Activated effector memory CD4-positive, alpha-beta T cell treated with Interleukin-2 at 50 U/mL for 16 hours (primary cell): ENCODE measurements at places on chromosomes 12 and 14.

- DNase-seq: no peak
These were observed 346.4 kb upstream of the ATP2B1 start for GRCh38 chr12:90055071-90055470.

- DNase-seq: no peak
These were observed 48.3 kb upstream of the KCNMB4 start for GRCh38 chr12:70317781-70318180.

- no peak for DNase-seq
These were observed 19.2 kb upstream of the MAP1LC3B2 start for GRCh38 chr12:116539905-116540482.

DNA sequence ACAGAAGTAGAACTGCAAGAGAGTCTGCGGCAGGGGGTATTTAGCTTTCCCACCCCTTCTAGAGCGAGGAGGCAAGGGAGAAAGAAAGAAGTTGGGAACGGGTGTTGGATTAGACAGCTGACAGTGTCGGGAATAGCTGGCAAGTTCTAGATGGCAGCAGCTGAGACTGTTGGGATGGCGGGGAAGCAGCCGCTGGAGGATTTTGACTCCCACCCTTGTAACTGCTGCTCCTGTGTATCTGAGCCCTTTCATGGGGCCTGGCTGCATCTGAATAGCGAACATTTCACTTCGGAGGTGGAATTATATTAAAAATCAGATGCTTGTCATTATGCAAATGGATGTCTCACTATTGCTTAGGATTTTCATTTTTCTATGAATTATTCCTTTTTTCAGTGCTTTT is 104.6 kb downstream of the AACS start:
- no peak for DNase-seq

DNA sequence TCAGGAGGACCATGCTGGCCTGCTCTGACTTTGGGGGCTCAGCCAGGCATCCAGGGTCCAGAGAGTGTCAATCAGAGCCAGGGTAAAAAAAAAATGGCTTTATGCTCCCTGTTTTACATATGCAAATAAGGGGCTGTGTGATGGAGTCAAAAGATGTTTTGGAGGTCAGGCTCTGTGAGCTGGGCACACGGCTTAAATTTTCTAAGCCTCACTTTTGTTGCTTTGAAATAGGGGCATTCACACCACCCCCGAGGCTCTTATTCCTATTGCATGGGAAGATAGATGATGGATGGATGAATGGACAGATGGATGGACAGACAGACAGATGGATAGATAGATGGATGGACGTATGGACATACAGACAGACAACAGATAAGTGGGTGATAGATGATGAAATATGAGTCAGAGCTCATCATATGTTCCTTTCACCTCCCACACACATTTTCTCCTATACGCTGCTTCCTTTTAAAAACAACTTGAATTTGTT is 42.7 kb downstream of the RIN3 start:
- DNase-seq: no peak

DNA sequence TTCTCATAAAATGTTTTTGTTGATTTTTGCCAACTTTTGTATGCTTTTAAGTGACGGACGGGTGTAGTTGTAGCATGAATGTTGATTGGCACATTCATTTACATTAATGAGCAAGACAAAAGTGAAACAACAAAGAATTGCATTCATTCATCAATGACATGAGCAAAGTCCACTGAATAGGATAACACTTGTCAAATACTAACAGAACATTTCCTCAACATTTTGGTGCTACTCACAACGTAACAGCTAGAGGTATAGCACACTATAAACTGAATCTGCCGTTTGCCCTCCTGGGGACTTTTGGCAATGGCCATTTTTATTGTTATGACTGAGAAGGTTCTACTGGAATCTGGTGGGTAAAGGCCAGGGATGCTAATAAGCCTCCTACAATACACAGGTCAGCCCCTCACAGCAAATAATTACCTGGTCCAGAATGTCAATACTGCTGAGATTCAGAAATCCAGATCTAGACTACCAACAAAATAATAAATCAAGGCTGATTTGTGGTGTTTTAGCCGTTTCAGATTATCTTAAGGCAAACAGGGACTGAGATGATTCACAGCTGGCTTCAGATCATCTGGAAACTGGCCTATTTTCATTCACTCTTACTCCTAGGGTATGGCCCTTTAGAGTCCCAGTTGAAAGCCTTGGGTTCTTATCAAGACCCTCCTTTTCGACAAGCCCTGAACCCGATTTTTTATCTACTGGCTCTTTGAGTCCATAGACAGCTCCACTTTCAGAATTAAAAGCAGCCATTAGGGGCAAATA is 22.5 kb upstream of the CDKN3 start:
- no peak for DNase-seq

- no peak for DNase-seq
These were observed 169.0 kb downstream of the KICS2 start for GRCh38 chr12:64053117-64053516.

- no peak for DNase-seq
These were observed 203.7 kb downstream of the CACNA1C start for GRCh38 chr12:2256453-2256852.

- no peak for DNase-seq
These were observed 3.4 kb upstream of the TMEM229B start for GRCh38 chr14:67491741-67492507.

- DNase-seq: no peak
These were observed 301.2 kb upstream of the E2F7 start for GRCh38 chr12:77366616-77367015.

GRCh38 chr14:80850197-80850814 is 91.2 kb downstream of the CEP128 start:
- no peak for DNase-seq
